ENCODE measurements at places on chromosomes 1 and 21.

- DNase-seq = no peak
Observed at GRCh38 chr1:22064751-22065402, 12.4 kb downstream of the CDC42 start.

DNA sequence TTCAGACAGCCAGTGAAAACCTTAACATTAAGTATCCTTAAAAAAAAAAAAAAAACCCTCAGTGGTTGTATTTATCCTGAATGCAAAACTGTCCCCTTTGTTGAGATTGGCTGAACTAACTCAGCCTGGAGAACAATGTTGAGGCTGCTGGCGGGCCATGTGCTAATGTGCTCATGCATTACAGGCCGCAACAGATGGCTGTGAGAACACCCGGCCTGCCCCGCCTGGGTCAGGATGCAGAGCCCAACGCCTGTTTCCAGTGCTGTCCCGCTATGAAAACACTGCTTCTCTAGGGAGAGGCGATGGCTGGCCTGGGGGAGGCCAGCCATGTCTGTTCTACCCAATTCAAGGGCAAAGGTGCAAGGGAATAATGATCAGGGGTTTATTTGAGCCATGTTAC lies 13.8 kb downstream of the OLIG2 start:
- DNase-seq = no peak

DNA sequence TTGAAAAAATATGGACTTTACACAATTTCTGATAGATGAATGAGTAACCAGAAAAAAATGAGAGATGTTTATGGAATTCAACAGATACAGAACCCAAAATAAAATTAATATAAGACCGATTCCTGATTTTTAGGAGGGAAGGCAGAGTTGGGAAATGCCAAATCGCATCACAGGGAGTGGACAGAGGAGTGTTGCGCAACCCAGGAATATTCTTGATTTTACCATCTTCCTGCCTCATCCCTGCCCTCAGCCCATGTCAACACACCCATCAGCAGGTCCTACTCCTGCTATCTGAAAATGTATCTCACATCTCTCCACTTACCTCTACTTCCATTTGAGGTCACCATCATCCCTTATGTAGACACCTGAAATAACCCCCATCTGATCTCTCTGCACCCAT lies 221.0 kb downstream of the DSCAM start:
- DNase-seq = no peak

DNA sequence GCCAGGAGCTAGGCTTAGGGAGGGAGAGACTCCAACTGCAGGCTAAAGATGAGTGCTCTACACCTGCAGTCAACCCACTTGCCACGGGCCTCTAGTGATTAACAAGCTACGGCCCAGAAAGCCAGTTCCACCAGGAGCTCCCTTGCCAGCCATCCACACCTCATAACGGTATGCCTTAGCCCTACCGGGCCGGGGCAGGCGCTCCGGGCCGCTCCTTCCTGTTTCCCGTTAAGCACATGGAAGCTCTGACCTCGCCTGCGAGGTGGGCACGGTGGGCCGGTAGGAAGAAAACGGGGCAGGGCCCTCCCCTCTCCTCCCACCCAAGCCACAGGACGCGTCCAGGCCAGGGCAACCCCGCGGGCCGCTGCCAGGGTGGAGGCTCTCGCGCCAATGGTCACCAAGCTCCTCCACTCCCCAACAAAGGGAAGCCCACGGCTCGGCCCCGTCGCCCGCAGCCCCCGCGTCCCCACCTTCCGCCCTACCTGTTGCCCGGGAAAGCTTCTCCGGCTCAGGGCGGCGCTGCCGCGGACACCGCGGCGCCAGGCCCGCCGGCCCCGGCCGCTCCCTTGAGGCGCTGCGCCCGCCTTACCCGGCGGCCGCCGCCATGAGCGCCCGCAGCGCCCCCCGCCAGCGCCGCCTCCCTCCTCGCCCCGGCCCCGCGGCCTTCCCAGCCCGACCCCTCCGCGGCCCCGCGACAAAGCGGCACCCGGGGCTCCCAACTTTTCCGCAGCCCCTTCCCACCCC lies 627 bp downstream of the CERS2 start:
- no peak for DNase-seq

DNA sequence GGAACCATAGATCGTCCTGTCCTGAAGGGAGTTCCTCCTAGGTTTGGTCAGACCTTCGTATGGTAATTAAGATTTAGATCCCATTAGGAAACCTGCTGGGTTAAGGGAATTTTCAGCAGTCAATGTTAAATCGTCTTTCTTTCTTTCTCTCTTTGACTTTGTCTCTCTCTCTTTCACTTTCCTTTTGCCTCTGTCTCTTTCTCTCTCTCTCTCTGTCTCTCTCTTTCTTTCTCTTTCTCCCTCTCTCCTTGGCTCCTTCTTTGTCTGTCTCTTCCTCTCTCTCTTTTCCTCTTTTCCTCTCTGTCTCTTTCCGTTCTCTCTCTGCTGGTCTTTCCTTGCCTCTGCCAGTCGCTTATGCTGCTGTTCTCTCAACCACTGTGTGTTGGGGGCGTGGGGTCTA lies 8.7 kb downstream of the OR2W3 start:
- DNase-seq = no peak

DNA sequence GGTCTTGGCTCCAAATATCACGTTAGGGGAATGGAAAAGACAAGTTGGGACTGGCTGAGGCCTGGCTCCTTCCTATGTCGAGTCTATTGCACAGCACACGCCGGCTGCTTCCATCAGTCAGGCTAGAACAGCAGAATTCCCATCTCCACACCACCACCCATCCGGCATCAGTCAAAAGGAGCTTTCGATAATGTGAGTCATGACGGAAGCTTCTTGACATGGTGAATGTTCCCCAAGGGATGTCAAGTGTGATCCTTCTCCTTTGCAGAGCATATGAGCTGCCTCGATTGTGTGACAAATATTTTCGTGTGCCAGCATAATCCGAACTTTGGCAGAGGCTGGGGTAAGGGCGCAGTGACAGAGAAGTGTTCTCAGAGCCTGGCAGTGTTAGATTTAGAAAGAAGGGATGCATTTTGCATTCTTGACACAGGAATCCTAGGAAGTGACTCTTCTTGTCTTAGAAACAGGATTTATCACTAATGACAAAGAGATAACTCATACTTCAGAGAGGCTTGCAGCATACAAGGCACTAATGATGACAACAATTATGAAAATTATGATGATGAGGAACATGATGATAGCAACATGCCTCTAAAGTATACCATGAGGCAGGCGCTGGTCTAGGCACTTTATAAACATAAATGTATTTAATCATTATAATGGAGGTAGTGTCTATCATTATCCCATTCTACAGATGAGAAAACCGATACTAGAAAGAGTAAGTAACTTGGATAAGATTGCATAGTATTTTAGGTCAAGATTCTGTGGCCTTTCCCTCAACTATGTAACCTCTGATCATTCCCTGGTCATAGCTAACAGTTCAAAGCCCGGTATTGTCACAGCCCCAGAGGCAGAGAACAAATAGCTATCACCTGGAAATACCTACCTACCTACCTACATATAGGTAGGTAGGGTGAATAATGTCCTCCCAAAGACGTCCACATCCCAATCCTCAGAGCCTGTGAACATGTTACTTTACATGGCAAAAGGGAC lies 135.0 kb downstream of the KCNJ6 start:
- no peak for DNase-seq

GRCh38 chr1:74314438-74314837 lies 79.3 kb downstream of the TNNI3K start:
- DNase-seq = no peak

DNA sequence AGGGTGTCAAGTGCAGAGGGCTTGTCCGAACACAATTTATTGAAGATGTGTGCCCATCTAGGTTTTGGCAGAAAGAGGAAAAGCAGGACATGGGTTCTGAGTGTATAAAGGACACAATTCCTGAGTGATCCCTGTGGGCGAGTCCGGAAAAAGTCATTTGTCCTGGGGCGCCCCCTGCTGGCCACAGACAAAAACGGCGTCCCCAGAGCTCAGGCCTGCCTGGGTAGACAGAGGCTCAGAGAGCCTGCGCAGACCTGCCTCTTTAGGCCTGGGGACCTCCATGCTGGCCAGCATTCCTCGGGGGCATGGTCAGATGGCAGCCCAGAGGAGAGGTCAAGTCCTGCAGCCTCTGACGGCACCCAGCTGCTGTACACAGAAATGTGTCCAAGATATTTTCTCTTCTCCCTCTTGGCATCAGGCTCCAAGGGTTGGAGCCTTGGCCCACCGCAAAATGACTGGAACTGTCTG lies 65.5 kb upstream of the LRP8 start:
- peak; percentile 55 for DNase-seq

GRCh38 chr1:55490547-55490946 lies 275.4 kb upstream of the USP24 start:
- DNase-seq = no peak

DNA sequence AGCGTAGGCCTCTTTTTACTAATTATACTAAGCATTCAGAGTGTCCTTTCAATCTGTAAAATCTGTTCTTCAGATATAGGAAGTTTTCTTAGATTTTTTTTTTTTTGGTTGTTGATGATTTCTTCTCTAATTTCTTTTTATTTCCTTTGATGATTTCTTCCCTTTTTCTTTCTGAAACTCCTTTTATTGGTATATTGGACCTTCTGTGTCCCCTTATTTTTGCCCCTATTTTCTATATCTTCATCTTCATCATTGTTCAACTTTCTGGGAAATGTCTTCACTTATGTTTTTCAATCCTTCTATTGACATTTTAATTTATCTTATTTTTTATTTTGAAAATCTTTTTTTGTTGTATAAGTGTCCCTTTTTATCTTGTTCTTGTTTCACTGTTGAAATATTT lies 17.2 kb upstream of the SYT14 start:
- no peak for DNase-seq
